Common myeloid progenitor, CD34-positive (primary cell): ENCODE measurements at places on chromosomes 1 and 21.

DNA sequence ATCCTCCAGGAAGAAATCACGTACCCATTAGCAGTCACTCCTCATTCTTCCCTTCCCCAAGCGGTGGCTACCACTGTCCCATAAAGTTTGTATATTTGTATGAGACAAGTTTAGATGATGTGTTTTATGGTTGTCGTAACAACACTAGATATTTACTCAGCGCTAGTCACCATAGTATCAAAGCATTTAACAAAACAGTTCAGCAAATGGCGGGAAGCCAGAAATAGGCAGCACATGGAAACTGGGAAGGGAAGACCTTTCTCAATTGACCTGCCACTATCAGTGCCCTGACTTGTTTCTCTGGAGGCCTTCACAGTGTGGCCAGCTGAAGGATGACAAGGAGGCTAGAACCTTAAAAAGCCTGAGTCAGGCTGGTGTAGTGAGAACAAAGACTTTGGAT, 31.1 kb downstream of the CNST start:
- DNase-seq, result peak; percentile 66

GRCh38 chr21:25565272-25566211, 41.7 kb downstream of the MRPL39 start:
- no peak for DNase-seq

DNA sequence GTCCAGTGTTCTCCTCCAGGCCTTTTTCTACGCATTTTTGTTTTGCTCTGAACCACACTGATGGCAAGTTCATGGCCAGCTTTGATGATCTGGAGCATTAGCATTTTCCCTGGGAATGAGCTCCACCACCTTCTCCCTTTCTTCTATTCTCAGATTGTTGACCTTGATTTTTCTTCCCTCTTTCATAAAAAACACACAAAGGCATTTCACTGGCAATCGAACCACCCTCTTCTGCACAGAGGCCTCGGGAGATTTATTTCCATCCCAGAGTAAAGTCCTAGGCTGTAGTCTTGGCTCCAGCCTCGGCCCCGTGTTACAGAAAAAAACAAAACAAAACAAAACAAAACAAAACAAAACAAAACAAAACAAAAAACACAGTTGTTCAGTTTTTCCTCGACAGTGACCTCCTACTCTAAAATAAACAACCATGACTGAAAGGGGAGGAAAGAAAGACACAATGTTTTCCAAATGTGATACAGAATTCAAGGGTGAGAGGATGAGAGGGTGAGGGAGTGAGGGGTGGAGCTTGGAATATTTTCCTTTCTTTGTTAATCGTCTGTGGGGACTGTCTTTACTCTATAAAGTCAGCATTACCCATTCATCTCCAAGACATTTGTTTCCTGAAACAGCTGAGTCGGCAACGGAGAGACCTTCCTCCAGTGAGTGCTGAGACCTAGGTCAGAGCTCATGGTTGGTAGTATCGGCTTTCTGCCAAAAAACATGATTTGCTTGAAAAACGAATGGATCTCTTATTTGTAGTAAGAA, 29.8 kb upstream of the RNF186 start:
- DNase-seq, result peak; percentile 44

GRCh38 chr1:209751627-209752231, 4.1 kb upstream of the TRAF3IP3 start:
- DNase-seq, result no peak
